ENCODE measurements at places on chromosomes 11 and 22. TPM values are rescaled to one million over a fixed set of nuclear protein-coding genes. Genes with fewer than 3 reads are reported as not detected.

Gene CARD10
- 12.1 TPM for total RNA-seq

Gene OR5P2
- total RNA-seq: 6.6 TPM

GRCh38 chr11:68664141-68664540 lies 20.2 kb upstream of the GAL start:
- no peak for DNase-seq

GRCh38 chr11:8016440-8016839 lies 29.3 kb downstream of the EIF3F start:
- no peak for DNase-seq

DNA sequence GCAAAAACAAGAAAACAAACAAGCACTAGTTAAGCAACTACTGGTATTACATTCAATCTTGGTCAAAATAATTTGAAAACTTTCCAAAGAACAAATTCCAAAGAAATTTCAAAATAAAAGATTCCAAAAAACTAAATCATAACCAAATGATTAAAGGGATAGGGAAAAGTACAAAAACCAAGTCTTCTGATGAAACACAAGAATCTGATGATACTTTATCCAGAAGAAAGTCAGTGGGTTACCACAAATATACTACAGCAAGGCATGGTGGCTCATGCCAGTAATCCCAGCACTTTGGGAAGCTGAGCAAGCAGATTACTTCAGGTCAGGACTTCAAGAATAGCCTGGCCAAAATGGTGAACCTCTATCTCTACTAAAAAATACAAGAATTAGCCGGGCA lies 59.1 kb downstream of the NUP98 start:
- no peak for DNase-seq

Gene SCGB1C1
- total RNA-seq: not detected
